ENCODE measurements at places on chromosomes 1 and 21.
A peak's percentile ranks its signal among the peaks of the same experiment; 100 is the strongest.

GRCh38 chr1:27368869-27369582 is 2.3 kb upstream of the MAP3K6 start:
- no peak for DNase-seq

DNA sequence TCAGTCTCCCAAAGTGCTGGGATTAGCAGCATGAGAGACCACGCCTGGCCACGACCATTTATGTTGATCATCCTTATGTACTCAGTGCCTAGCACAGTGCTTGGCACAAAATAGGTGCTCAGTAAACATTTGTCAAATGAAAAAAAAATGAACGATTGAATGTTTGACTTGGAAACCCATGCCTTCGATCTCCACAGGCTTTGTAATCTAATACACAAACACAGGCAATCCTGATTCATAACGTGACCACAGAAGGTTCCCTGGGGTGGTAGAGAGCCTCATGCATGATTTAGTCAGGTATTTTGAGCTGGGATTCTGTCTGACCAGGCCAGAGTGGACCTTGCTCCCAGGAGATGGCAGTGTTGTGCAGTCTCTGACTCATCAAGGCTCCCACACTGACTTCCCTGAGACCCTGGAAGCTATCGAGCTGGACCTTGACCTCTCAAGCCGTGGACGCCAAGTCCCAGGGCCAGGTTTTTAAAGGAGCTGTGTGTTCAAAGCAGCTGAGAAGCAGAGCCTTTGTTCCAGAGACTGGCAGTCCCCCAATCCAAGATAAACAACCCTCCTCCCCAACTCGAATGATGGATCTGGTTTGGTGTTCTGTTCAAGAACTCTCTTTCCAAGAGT is 81.1 kb downstream of the PGM1 start:
- DNase-seq, result peak; percentile 60

DNA sequence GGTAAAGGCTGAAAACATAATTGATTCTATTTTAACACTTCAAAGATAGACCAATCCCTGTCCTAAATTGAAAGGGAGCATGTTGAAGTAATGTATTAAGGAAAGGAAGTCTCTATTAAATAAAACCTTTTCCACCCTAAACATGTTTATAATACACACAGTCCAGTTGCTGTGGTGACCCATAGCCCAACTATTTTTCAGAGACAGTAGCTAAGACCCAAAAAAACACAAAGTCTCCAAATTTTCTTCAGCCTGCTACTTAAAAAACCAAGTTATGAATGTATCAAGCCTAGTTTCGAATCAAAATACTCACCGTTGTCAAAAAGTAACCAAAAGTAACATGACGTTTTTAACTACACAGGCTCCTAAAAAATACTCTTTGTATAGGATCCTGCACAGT is 1.6 kb downstream of the ELK4 start:
- DNase-seq, result no peak

GRCh38 chr1:168079761-168080160 is 57.0 kb downstream of the GPR161 start:
- DNase-seq, result no peak

GRCh38 chr1:155277902-155278688 is 832 bp downstream of the HCN3 start:
- peak; percentile 25 for DNase-seq

GRCh38 chr1:72282271-72283021 is at the start of gene NEGR1:
TSS of gene NEGR1 (minus strand) at chr1:72282539.
- DNase-seq, result peak; percentile 90

- DNase-seq, result no peak
Measured at GRCh38 chr21:34691390-34692032, 22.7 kb downstream of the CLIC6 start.

- no peak for DNase-seq
Measured at GRCh38 chr1:41361495-41362356, 492 bp downstream of the FOXO6 start.

GRCh38 chr1:8752921-8753713 is 64.3 kb downstream of the RERE start:
- DNase-seq, result no peak

DNA sequence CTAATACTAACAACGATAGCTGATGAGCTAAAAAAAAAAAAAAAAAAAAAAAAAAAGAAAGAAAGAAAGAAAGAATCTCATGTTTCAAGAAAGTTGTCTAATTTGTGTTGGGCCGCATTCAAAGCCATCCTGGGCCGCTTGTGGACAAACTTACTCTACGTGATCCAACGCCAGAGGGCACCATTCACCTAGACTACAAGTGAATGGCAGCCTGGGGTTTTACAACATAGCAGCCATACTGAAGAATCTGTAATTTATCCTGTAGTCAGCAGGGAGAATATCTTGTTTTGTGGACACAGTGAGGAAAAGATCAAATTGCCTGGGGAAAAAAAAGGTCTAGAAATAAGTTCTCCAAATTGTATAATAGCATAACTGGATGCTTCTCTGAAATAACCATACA is 47.0 kb downstream of the CYP2J2 start:
- DNase-seq, result peak; percentile 49

DNA sequence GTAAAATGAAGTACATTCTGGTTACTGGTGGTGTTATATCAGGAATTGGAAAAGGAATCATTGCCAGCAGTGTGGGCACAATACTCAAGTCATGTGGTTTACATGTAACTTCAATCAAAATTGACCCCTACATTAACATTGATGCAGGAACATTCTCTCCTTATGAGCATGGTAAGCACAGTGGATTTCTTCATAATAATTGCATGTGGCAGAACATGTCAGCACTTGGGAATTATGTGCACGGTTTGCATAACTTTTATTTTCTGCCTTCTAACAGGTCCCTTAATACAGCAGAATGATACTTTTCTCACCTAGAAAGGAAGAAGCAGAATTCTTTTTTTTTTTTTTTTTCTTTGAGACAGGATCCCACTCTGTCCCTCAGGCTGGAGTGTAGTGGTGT is 3.8 kb downstream of the CTPS1 start:
- no peak for DNase-seq

DNA sequence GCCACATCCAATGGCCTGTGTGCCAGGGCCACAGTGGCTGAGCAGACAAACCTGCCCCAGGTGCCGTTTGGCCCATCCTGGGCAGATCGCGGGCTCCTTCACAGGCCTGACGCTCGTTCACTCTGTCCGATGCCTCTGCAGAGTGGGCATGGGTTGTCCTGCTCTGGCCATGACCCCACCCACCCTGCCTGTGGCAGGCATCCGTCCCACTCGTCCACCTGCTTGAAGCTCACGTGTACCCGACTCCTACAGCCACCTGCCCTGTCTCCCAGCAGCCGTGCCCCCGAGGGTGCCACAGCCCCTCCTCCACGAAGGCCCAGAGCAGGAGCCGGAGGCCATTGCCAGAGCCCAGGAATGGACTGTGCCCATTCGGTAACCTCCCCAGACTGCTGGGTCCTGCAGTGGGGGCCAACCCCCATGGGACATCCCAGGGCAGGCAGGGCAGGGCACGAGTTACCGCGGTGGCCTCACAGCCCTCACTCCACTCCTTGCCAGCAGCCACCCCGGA is 41.9 kb downstream of the TRIM11 start:
- DNase-seq, result no peak

- no peak for DNase-seq
Measured at GRCh38 chr1:102546251-102546650, 549.5 kb upstream of the OLFM3 start.

- DNase-seq, result no peak
Measured at GRCh38 chr1:190792873-190793272, 315.2 kb upstream of the BRINP3 start.

GRCh38 chr1:167957710-167958109 is 20.8 kb upstream of the MPC2 start:
- no peak for DNase-seq

- no peak for DNase-seq
Measured at GRCh38 chr1:37673920-37674319, 18.4 kb upstream of the CDCA8 start.

DNA sequence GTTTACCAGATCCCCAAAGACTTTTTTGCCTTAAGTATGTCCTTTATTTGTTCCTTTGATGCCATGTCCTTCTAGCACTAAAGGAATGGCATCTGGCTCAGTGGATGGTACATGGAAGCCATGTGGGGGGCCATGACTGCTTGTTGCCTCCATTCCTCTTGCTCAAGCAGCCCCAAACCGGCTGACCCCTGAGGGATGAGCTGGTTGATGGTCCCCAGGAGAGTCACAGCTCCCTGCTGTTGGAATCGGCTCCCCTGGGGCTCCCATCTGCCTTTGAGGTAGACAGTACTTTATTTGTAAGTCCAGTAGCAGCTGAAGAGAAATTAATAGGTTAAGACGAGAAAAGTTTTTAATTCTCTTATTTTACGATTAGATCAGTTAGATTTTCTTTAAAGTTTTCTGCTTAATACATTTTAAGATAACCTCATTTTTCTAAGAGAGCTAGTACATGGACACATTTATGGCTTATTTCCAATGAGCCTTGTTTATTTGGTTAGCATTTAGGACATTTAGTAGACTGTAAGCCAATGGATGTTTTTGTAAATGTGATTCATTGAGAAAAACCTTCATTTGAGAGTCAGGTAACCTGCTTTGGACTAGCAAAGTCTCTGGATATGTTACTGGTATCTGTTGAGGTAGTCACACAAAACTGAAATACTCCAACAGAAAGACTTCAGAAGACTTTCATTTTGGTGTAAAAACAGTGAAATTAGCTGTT is 88.2 kb downstream of the CAMTA1 start:
- DNase-seq, result no peak

- DNase-seq, result no peak
Measured at GRCh38 chr1:220812308-220812707, 25.6 kb downstream of the MTARC1 start.

GRCh38 chr1:169491845-169492281 is 6.1 kb upstream of the SLC19A2 start:
- no peak for DNase-seq

Data from SJSA1 (cell line).